ENCODE measurements at places on chromosomes 12 and 14.
A peak's percentile ranks its signal among the peaks of the same experiment; 100 is the strongest.

DNA sequence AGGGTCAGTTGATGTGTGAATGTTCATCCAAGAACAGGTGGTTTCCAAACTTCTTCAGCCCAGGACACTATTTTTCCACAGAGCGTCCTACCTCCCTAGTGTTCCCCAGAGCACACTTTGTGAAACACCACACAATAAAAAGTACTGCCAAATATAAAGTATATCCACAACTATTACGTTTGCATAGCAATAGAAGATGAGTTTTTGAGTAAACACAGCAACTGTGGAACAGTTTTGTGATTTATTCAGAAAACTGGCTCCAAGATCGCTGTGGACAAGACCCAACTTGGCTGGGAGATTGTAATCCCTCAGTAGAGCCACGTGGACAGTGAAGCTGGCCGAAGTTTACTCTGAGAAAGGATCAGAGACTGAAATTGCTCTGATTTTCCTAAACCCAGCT is 14.5 kb upstream of the MAP1LC3B2 start:
- DNase-seq, result no peak

GRCh38 chr12:64042911-64043310 is 179.2 kb downstream of the KICS2 start:
- DNase-seq, result no peak

DNA sequence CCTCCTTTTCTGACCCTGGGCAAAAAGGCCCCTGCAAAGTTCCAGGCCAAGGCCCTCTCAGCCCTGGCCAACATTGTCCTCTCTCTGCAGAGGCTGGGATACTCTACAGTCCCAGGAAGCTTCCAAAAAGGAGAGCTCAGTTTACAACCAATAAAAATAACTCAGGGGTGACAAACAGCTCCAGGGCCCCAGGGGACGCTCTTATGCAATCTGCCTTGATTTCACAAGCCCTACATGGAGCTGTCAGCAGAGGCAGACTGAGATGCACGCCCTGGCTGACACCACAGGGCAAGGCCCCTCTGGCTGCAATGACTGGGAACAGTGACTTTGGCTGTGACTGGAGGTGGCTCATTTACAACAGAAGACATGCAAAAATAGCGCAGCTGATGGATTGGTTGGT is 129.0 kb upstream of the MED13L start:
- no peak for DNase-seq

- no peak for DNase-seq
Observed at GRCh38 chr12:113247123-113248050, 26.1 kb downstream of the TPCN1 start.

GRCh38 chr12:131862994-131863710 is 31.3 kb upstream of the ULK1 start:
- no peak for DNase-seq

- no peak for DNase-seq
Observed at GRCh38 chr12:106687672-106688071, 86.8 kb upstream of the RIC8B start.

GRCh38 chr12:26631846-26632245 is 201.1 kb downstream of the ITPR2 start:
- no peak for DNase-seq

GRCh38 chr12:171743-172676 is 41.9 kb downstream of the SLC6A12 start:
- DNase-seq, result no peak

DNA sequence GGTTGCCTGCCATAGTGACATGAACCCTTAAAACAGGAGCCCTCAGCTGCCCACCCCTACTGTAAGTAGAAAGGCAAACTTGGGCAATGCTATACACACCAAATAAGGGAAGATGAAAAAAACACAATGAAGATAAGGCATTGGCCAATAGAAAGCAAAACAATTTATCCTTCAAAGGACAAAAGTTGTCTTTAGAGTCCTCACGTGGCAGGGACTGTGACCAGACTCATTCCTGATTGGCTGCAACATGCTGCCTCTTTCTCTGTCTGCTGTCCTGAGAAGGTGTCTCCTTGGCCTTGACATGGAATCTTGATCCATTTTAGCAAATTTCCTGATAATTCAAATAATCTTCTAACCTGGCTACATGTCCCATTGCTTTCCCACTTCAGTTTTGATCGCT is 131.9 kb downstream of the GPR135 start:
- DNase-seq, result no peak

DNA sequence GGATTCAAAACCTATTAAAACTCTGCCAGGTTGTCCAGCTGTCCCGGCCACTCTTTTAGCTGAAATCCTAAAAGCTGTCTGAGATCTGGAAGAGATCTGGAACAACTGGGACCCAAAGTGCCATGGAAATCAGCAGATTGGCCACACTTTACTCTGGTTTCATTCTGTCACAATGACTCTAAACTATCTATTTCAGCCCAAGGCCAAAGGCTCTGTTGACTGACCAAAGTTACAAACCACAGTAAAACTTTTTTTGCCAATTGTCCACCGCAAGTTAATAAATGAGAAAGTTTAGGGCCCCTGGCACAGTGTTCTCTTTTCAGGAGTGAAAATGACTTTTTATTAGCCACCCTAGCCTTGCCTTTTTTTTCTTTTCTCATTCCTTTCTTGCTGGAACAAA is 113.4 kb upstream of the CPM start:
- no peak for DNase-seq

- DNase-seq, result no peak
Observed at GRCh38 chr12:131460520-131460919, 250.4 kb upstream of the SFSWAP start.

GRCh38 chr14:51082349-51082748 is 12.6 kb downstream of the TRIM9 start:
- no peak for DNase-seq

GRCh38 chr14:74952697-74953484 is 2.5 kb downstream of the PGF start:
- no peak for DNase-seq

- DNase-seq, result no peak
Observed at GRCh38 chr14:91269076-91269991, 24.8 kb upstream of the GPR68 start.

- no peak for DNase-seq
Observed at GRCh38 chr14:86521843-86522242, 991.9 kb downstream of the FLRT2 start.

DNA sequence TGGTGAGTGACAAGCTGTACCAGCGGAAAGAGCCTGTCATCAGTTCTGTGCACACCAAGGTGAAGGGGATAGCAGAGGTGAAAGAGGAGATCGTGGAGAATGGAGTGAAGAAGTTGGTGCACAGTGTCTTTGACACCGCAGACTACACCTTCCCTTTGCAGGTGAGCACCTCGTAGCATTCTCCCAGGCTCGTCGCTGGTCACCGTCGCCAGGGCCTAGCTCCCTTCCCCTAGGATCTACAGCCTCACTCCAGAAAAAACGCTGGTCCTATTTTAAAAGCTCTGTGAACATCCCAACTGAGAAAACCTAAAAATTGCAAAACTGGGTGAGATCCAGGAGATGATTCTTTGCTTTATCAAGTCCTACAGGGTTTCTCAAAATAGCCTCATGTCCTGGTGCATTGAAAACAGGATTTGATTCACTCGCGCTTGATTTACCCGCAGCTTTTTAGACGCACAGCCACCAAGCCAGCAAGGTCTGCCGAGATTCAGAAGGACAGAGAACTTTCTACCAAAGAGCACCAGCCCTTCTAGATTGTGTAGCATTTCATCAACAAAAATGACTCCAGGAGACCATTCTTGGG is 22.2 kb downstream of the P2RX7 start:
- DNase-seq, result no peak

- no peak for DNase-seq
Observed at GRCh38 chr12:82458101-82458500, 99.8 kb downstream of the METTL25 start.

GRCh38 chr12:89351489-89352241 is 636 bp downstream of the DUSP6 start:
- DNase-seq, result peak; percentile 44

Measured in neural crest cell (in vitro differentiated cells).